Amygdala (tissue), 56 donors: ENCODE measurements at places on chromosomes 3 and 15.

GRCh38 chr3:190384309-190384756 is 3.6 kb upstream of the CLDN16 start:
- no peak for DNase-seq

DNA sequence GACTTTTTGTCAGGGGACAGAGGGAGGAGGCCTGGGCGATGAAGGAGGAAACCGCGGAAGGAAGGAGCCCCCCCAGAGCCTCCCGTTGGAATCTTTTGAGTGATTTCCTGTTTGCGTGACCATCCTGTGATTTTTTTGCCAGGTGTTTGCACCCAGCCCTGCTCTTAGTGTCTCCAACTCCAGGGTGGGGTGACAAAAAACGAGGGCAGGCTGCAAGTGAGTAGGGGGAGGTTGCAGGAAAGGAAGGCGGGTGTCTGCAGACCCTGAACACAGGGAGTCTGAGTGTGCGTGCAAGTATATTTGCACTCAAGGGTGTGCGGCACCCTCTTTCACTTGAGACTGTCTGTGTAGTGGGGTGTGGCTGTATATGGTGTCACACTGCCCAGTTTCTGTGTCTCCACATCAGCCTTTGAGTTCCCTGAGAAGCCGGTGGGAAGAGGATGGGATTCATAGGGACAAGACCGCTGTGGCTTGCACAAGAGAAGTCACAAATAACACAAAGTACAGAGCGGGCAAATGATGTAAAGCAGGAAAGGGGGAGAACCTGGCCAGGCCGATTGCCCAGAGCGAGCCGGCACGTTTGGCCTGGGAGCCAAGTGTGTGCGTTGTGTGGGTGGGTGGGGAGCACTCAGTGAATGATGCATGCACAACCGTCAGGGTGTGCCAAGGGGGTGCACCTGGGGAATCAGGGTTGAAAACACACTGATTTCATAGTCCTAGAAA is 6.6 kb downstream of the ISLR2 start:
- no peak for DNase-seq

DNA sequence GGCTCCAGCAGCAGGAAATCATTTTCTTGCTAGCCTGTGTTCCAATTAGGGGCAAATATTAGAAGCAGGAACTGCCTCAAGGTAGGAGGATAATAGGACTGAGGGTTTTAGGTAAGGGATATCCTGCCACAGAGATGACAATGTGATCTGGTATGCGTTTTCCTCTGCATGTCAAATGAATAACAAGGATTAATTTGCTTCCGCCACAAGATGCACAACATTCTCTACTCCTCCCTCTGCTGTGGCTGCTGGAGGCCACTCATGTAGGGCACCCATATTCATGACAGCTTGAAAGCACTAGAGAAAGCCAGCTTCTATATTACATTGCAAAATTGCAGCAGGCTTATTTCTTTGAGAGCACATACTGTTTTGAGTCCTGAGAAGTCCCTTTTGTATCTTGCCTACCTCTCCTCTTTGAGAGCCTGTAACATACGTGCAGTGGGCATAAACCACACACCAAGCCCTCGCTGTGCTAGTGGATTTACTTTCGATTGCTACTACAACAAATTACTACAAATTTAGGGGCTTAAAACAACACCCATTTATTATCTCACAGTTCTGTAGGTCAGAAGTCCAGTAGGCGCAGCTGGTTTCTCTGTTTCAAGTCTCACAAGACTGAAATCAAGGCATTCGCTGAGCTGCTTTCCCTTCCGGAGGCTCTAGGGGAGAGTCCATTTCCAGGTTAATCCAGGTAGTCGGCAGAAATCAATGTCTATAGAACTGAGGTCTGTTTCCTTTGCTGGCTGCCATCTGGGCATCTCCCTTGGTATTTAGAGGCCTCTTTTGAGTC is 5.9 kb upstream of the CD47 start:
- no peak for DNase-seq

DNA sequence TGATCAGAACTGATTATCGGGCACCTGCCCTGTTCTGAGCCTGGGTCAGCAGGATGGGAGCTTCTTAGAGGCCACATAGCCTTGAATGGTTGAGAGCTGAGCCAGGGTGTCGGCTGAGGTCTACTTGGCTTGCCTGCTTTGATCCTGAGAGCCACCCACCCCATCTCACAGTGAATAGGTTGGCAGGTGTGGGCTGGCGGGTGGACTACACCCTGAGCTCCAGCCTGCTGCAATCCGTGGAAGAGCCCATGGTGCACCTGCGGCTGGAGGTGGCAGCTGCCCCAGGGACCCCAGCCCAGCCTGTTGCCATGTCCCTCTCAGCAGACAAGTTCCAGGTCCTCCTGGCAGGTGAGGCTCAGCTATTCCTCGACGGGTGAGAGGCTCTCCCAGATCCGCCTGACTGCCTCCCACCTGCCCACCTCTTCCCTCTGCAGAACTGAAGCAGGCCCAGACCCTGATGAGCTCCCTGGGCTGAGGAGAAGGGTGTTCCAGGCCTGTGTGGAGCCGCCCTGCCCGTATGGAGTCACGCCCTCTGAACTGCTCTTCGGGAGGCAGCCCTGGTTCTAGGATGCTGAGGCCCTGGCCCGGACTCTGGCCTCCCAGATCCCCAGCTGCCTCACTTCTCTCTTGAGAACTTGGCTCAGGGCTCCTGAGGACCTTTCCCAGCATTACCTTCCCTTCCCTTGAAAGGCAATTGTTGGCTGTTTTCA is 3.8 kb downstream of the COMMD4 start:
- no peak for DNase-seq

GRCh38 chr3:70517124-70517890 is 204.9 kb upstream of the MDFIC2 start:
- DNase-seq, result no peak

DNA sequence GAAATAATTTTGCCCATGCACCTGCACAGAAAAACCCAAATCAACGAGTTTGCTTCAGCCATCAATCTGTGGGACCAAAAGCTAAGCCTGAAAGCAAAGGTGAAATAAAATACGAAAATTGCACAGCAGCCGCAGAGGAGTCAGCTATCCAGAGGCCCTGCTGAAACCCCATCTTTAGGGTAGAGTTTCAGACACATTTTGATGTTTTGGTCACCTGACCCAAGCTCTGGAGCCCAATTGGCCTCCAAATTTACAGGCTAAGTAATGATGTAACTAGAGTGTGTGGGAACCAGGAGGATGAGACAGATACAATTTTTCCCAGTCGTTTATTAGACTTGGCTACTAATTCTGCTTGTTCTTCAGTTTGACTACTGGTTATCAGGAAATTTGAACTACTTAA is 308.6 kb upstream of the ATP11B start:
- DNase-seq, result no peak
